Activated CD4-positive, alpha-beta T cell treated with anti-CD3 and anti-CD28 coated beads for 4 hours (primary cell): ENCODE measurements at places on chromosomes 7 and 10.

GRCh38 chr10:67666416-67667034, 29.5 kb downstream of the CTNNA3 start:
- no peak for DNase-seq

- DNase-seq: no peak
Observed at GRCh38 chr10:27687743-27688142, 57.9 kb downstream of the MKX start.

- no peak for DNase-seq
Observed at GRCh38 chr10:3763852-3764625, 21.0 kb downstream of the KLF6 start.

- DNase-seq: peak; percentile 30
Observed at GRCh38 chr10:96513698-96514561, at the start of gene TLL2. Gene TLL2, minus strand, starts transcription at chr10:96513926. Its CDS starts 241 bp downstream, at chr10:96513685.

- DNase-seq: peak; percentile 9
Observed at GRCh38 chr10:90787393-90788198, 70.2 kb downstream of the HTR7 start.

- no peak for DNase-seq
Observed at GRCh38 chr10:130432850-130433249, 296.7 kb downstream of the GLRX3 start.

DNA sequence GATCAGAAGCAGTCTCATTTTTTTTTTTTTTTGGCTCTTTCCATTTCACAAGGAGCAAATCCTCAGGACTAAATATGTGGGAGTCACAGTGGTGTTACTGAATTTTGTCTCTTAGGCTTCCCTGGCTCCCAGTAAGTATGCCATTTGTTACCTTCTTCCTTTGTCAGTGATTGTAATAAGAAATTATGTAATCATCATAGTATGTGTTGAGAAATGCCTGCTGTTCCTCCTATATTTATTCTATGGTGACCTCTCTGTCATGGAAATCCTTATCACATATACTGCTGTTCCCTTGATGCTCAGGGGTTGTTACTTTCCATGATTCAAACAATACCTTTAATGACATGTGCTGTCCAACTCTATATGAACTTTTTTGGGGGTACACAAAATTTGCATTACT, 4.8 kb upstream of the OR9A4 start:
- DNase-seq: no peak

DNA sequence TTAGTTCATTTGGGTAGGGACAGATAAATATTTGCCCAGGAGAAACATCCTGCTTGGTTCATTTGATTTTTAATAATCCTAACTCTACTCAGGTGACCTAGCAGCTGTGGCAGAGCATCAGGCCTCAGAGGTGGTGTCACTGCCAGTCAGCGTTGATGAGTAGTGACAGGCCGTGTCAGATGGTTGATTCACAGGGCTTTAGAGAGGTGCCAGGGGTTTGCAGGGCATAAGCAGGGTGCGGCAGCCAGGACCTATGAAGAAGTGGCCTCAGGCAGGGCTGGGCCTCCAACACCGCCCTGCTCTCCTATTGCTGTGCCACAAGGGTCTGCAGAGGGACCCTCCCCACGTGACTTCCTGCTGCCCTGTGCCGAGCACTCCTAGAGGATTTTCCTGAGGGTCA, 128.1 kb downstream of the HECW1 start:
- DNase-seq: no peak

DNA sequence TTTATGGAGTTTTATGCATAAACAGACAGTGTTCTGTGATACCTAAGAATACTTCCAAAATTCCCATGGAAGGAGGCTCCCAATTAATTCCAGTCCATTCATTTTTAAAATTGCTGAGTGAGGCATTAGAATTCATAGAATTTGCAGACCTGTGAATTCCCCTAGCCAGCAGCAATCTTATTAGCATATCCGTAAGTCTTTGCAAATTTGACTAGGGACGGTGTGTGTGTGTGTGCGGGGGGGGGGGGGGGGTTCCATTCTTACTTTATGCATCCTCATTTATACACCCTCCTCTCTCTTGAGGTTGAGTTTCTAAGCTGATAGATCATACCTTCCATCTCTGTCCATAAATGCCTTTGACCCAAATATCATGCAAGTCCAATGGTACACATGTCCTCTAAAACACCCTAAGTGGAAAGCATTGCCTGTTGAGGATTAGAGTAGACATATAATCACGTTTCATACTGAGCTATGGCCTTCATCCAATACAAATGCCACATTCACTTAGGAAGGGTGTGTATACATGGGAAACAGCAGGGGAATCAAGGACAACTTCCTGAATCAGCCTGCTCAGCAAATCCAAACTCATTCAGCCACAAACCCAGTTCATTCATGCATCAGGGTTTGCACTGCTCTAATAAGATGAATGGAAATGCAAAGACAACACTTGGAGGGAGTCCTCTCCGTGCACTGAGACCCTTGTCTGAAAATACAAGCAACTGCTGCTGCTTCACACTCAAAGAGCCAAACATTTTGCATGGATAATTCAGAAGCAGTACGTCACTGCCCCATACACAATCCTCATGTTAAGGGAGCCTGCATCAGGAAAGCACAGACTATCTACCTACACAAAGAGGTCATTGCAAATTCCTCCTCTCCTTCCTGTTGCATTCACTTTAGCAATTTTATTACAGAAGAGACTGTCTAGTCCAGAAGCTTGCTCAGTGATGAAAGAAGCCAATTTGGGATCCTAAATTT, 350.8 kb downstream of the KCNMA1 start:
- no peak for DNase-seq

DNA sequence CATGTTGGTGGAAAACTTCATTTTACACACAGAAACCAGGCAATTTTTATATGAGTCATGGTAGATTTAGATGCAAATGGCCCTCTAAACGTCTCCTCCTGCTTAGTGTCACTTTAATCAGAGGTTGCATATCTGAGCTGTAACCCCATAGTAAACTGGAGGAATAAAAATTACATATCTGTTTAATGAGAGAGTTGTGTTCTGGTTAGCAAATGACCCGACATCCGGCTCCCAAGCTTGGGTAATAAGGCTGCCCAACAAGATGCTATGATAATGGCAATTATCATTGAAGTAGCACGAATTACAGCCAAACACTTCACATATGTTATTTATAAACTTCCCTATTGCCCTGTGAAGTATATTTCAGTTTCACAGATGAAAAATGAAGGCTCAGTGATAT, 10.6 kb upstream of the ADAM12 start:
- DNase-seq: no peak

- DNase-seq: no peak
Observed at GRCh38 chr10:128557149-128557710, 431.0 kb upstream of the MKI67 start.

GRCh38 chr10:132136689-132137088, 50.1 kb upstream of the DPYSL4 start:
- no peak for DNase-seq

GRCh38 chr7:12737373-12737772, 49.9 kb downstream of the ARL4A start:
- no peak for DNase-seq

DNA sequence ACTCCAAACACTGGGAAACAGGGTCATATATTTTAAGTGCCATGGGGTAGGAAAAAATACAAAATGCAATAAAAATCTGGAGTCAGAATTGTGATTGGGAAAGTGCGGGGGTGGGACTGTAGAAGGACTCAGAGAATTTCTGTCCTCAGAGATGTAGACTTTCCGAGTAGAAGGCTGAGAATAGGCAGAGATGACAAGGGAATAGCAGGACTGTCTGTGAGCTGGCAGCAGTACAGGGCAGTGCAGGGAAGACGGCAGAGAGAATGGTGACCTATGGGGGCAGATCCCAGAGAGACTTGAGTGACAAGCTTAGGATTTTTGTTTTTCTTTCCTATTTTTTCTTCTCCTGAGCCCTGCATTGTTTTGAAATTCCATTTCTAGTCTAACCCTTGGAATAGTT, 127.6 kb downstream of the SLC16A9 start:
- DNase-seq: no peak

- peak; percentile 21 for DNase-seq
Observed at GRCh38 chr7:37052705-37053104, 328.4 kb upstream of the AOAH start.

DNA sequence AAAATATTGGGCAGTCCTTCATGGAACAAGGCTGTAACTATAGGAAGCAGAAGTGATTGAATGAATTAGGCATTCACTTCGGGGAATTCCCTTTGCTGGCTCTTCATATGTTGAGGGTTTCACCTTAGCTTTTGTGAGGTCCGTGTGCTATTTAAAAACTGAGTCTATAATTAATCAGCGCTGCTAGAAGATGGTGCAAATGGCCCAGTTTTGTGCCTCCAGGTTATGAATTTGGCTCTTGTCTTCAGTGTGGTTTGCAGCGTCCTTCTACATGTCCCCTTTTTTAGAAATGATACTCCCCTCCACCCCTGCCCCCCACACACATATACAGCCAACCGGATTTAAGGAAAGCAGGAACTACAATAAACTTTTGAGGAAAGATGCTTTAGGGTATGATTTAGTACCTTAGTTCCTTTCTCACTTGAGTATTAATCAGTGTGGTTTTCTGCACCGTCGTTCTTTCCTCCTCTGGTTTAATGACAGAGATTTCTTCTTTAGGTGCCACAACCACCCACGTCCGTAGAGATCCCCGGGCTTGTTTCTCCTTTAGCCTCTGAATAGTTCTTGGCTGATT, 110.6 kb upstream of the SAMD8 start:
- DNase-seq: no peak
